ENCODE measurements at places on chromosomes 4 and X.

DNA sequence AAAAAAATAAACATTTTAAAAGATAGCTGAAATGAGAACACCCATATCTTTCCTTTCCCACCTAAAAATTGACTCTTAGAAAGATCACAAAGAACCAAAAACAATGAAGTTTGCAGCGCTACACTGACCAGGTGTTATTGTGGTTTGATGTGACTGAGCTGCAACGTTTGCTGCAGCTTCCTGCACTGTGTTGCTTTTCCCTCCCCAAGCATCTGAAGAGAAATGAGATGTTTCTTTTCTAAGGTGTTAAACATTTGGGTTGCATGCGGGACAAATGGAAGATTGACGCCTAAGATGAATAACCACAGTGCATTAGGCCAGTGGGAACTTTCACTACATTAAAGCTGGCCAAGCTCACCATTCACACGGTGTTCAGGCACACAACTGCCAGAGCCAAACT lies 8.9 kb downstream of the LEF1 start:
- no peak for DNase-seq

GRCh38 chr4:180057299-180057721 lies 2185.9 kb upstream of the TENM3 start:
- peak; percentile 48 for DNase-seq

DNA sequence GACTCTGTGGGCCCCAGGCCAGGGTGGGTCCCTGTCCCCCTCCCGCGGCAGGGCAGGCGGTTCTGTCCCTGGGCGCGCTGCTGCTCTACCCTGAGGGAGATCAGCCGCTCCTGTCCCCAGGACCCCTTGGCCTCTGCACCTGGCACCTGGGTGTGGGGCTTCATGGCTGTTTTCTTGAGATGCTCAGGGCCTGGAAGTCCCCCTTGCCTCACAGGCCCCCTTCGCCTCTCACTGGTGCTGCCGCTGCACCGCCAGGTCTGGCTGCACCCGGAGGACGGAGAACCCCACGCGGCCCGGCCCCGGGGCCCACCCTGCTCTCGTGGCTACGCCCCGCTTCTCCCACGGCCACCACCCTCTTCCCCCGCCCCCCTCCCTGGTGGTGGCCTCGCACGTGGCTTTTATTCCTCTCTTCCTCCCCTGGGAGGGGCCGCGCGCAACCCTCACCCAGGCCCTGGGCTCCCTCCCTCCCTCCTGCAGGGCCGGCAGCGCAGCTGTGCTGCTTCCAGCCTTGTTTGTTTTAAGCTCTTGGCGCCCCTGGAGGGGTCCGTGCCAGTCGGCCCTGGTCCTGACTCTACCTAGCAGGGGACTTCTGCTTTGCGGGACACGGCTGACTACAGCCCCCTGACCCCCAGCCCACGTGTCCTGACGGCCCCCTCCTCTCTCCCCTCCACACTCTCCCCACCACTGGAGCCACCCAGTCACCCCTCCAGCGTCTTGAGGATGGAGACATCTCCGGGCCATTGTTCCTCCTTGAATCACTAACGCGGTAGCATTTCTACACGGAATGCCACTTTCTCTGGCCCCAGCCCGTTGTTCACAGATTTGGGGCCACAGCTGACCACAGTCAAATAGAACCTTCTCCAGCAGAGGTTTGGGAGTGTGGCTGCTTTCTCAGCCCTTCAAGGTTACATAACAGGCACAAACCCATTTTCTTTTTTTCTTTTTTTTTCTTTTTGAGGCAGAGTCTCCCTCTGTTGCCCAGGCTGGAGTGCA lies 20.6 kb upstream of the CLDN24 start:
- no peak for DNase-seq

DNA sequence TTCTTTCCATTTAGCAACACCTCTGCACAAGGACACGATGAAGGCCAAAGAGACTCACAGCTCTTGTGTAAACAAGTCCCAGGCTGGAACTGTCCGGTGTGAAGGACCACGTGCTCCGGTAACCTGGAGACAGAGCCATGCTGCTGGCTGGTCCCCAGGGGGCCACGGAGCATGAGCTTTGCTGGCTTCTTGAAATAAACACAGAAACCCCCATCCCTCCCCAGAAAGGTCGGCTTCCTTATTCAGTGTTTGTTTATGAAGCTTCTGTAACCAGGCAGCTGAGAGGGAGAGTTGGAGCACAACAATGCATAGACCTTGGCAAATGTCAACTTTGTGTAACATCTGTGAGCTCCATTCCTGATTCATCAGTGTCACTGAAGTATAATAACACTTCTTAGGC lies 109.4 kb downstream of the GPR143 start:
- no peak for DNase-seq

GRCh38 chr4:183355405-183355804 lies 33.2 kb upstream of the CLDN24 start:
- peak; percentile 28 for DNase-seq

DNA sequence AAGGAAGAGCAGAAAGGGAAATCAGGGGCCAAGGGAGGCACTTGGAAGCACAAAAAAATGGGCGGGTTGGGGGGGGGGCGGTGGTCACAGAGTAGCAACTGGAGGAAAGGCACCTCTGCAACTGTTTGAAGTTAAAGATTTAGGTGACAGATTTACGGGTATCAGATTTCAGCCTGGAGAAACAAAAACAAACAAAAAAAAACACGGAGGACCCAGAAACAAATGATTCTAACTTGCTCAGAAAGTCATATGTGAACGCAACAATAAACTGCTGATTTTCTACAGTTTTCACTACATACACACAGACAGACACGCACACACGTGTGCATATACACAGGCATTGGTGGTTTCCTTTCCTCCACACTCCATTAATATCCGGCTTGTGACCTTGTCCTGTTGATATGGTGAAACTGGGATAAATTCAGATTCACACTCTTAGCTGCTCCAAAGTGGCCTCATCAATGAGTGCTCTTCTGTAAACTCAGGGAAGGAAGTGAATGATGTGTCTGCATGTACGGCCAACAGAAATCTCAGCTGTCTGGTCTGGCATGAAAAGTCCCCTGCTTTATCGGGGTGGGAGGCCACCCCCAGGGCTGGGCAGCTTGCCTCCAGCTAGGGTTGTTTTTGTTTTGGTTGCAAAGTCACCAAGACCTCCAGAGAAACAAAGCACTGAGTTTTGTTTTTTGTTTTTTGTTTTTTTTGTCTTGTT lies 54.3 kb downstream of the CHST7 start:
- DNase-seq: no peak

DNA sequence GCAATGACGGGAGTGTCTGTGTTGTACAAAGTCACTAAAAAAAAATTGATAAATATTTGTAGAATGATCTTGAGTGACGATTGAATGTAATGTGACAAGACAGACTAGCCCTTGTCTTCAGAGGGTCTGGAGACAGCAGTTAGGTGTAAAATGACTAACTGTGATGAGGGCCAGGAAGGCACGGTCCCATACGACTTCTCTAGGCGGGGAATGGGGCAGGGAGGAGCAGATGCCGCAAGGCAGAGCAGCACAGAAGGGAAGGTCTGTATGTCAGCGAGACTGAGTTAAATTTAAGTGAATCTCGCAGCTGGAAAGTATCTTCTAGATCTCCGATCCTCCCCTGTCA lies 405 bp downstream of the CENPE start:
- no peak for DNase-seq

DNA sequence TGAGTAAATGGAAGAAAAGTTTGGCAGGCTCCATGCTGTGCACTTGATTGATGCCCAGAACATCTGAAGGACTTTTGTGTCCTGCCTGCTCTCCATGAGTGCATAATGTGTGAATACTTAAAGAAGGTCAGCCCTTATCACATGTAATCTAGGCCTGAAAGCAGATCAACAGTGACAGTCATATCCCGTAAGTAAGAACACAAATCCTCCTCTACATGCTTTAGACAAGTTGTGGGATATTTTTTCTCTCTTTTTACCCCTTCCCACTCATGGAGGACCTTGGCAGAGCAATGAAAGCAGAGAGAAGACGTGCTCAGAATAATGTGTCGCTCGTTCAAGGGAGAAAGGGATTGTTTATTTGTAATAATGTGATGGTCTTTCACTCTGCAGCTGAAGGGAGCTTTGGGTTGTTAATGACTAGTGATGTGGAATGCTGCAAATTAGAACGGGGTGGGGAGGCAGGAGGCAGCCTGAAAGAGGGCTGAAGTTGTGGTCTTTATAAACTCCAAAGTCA lies 286.6 kb downstream of the BMPR1B start:
- DNase-seq: no peak

- DNase-seq: no peak
Observed at GRCh38 chr4:13665701-13666660, 38.5 kb upstream of the BOD1L1 start.

DNA sequence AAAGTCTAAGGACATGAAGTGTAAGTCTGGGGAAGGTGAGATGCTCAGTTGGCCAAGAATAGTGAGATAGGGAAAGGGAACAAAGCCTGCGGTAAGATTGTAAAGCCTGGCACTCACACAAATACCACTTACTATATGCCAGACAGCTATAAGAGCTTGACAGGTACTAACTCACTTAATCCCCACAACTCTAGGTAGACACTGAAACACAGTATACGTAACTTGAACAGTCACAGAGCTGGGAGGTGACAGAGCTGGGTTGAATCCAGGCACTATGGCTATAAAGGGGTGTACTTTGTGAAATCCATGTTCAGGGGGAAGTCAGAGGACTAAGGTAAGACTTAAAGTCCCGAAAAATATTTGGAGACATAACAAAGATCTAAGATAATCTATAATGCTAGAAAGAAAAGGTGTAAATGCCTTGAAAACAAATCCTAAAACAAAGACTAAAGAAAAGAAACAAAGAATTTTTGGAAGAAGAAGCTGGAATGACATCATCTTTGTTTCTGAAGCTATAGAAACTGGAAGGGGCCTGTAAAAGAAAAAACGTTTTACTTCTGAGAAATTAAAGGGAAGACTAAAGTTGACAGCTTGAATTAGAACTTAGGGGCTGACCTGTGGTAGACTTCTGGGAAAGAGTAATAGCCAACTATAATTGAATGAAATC lies 172.5 kb downstream of the PPP3CA start:
- DNase-seq: no peak

GRCh38 chrX:13131396-13132137 lies 87.1 kb upstream of the FAM9C start:
- DNase-seq: no peak

- DNase-seq: no peak
Observed at GRCh38 chr4:147287588-147287890, 193.4 kb upstream of the EDNRA start.

GRCh38 chr4:159483782-159484741 lies 381.2 kb downstream of the RAPGEF2 start:
- DNase-seq: no peak

DNA sequence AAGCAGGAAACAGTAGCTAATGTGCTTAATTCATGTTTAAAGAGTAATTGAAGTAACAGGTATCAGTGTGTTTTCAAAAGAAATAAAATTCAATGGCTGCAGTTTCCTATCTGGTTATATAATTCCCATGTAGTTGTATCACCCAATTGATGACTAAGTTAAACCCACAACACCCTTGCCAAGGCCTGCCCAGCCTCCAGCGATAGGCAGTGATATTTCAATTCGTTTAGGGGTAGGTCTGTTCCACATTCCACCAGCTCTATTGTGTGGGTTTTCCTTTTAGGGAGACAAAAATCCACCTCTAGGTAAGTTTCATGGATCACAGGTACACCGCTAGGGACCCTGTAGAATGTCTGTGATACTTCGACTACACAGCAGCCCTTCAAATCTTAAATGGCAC lies 24.7 kb upstream of the MXRA5 start:
- no peak for DNase-seq

- no peak for DNase-seq
Observed at GRCh38 chr4:7421356-7422150, 13.2 kb downstream of the PSAPL1 start.

DNA sequence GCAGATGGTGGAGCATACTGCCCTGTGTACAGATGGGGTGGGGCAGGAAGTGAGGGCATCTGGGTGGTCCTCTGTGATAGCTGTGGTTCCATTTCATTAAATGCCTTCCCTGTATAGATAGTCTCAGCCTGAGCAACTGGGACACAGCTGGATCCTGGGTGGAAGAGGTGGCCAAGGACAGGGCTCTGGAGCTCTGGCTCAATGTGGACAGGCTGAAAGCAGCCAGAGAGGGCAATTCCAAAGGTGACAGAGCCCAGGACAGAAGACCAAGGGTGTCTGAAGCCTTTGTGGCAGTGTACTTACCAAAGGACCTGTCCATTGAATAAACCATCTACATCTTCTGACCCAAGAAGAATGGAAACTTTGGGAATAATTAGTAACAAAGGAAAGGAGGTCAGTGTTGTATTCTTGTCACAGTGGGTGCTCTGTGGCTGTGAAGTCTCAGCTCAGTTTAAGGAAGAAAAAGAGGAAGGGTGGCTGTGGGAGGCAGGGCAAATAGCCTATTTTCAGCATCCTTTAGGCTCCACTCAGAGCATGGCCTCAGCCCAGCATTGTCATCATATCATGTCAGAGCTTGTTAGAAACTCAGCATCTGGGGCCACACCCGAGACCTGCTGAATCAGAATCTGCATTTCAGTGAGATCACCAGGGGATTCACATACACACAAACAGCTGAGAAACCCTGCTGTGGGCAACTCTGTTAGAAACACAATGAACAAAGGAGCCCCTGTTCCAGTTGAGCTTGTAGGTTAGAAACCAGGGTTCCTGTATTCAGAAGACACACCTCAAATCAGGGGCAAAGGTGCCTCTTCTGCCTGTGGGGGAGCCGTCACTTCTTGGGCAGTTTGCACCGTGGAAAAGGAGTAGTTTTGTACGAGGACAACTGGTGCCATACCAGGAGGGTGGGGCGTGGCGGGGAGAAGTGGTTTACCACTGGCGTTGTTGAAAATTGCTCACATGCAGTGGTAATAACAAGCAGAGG lies 168.6 kb downstream of the PTTG2 start:
- no peak for DNase-seq

GRCh38 chr4:110104661-110105060 lies 93.8 kb downstream of the ELOVL6 start:
- DNase-seq: no peak

- DNase-seq: no peak
Observed at GRCh38 chr4:650951-651883, 22.9 kb downstream of the ATP5ME start.

DNA sequence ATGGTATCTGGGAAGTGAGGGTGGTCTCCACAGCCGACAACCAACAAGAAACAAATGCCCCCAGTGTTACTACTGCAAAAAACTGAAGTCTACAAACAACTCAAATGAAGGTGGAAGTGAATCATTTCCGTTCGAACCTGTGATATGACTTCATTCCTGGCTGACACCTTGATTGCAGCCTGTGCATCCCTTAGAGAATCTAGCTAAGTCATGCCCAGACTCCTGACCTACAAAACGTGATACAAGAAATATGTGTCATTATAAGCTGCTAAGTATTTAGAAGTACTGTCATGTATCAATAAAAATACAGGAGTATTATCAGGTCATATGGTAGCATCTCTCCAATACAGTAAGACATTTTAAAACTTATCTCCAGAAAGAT lies 959.7 kb upstream of the LCORL start:
- no peak for DNase-seq

DNA sequence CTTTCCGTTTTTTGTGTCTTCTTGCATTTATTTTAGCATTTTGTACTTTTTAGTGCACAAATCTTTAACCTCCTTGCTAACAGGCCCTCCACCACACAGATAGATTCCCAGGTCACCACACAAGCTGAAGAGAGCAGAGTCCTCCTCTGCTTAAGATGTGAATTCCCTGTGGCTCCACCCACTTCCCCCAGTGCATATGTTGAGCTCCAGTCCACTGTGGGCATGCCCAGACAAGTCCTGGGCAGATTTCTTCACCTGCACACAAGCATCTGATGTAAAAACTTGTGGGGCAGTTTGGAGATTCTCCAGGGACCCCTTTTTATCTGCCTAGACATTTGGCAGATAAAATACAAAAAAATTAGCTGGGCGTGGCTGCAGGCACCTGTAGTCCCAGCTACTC lies 19.8 kb upstream of the PASD1 start:
- no peak for DNase-seq
